Stimulated activated CD4-positive, alpha-beta T cell treated with anti-CD3 and anti-CD28 coated beads, Interleukin-2, amount 100 ng/mL, for 24 hours (primary cell): ENCODE measurements at places on chromosomes 16 and 17.

DNA sequence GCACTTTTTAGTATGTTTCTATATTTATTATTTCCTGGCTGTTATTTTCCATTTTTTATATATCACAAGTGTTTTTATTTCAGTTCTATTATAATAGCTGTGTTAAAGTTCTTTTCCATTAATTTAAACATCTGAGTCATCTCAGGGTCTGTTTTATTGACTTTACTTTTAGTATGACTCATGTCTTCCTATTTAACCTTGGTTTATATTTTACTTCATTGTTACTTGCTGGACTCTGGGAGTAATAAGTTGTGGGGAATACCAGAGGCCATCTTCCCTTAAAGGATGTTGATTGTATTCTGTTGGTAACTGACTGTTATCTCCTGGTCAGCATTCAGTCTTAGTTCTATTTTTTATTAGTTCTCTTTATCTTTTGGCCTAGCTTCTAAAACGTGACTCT lies 1508.2 kb downstream of the CDH11 start:
- no peak for DNase-seq

- peak; percentile 50 for DNase-seq
Observed at GRCh38 chr17:76816590-76817135, 51.5 kb upstream of the MGAT5B start.

DNA sequence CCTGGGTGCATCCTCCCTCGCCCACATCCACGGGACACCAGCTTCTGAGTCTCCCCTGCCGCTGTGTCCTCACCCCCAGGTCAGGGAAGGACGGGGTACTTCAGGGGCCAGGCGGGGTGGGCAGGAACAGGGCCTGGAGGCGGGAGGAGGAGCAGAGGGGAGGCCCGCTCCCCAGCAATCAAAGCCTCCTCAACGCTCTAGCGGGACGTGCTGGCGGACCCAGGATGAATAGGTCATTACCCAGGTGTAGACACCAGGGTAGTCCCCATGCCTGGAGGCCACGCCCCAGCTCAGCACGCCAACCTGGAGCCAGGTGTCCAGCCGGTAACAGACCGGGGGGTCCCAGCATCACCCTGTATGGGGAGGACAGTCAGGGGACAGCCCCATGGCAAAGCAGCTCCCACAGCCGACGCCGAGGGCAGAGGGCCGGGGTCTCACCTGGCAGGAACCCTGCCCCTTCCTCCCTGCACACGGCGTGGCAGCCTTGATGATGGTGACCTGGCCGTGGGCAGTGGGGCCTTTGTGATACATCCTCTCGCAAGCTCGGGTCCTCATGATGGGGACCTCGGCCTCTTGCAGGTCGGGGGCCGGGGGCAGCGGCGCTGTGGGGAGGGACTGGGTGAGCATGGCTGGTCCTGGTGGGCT lies 24.2 kb downstream of the TPSD1 start:
- no peak for DNase-seq

- DNase-seq: no peak
Observed at GRCh38 chr17:40091691-40092397, 8.5 kb downstream of the NR1D1 start.

DNA sequence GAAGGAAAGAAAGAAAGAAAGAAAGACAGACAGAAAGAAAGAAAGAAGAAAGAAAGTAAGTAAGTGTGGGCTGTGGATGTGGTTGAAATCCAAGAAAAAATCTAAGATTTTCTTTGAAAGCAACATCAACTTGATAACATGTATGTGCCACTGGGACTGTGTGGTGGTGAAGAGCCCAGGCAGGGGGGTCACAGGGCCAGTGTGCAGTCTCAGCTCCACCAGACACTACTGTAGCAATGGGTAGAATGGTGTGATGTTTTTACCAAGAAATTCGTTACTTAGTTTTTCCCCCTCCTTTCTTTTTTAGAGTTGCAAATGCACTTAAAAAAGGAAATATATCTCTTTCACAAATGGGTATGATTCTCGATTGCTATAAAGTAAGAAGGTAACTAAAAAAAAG lies 71.9 kb upstream of the CNEP1R1 start:
- no peak for DNase-seq

DNA sequence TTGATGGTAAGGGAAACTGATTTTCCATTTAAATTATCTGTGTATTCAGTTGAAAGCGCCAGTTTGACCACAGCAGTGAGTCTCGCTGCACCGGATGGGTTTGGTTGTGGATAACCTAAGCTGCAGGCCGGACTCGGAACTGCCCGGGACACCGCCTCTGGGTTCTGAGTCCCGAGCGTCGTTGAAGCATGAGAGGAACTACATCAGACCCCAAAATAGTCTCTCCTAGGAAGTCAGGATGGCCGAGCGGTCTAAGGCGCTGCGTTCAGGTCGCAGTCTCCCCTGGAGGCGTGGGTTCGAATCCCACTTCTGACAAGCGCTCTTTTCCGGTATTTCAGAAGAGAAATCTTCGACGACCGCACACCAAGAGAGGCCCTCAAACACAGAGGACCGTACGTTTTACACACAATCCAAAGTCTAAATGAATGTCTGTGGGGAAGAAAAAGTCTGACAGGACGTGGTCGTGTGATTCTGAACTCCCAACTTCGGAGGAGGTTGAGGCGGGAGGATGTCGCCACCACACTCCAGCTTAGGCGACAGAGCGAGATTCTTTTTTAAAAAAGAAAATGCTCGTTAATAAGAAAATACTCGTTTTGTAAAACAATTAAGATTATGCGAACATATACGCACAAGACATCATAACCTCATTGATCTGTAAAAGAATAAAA lies 15.4 kb upstream of the PLLP start:
- DNase-seq: peak; percentile 87

- DNase-seq: peak; percentile 83
Observed at GRCh38 chr17:40314584-40314956, 5.6 kb downstream of the RARA start.

DNA sequence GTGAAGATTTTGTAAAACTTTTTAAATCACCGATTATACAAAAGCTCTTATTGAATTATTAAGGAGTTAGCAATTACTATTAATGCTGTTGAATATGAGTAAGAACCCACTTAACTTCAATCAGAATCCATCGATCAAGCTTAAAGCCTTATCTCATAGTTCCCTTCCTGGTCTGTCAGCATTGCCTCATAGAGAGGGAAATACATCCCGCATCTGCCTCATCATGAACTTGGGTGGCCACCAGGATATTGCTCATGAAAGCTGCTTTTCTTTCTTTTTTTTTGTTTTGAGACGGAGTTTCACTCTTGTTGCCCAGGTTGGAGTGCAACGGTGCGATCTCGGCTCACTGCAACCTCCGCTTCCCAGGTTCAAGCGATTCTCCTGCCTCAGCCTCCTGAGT lies 66.7 kb downstream of the PIGL start:
- DNase-seq: no peak

GRCh38 chr17:38705803-38706504 lies 881 bp downstream of the MLLT6 start:
- DNase-seq: peak; percentile 58

DNA sequence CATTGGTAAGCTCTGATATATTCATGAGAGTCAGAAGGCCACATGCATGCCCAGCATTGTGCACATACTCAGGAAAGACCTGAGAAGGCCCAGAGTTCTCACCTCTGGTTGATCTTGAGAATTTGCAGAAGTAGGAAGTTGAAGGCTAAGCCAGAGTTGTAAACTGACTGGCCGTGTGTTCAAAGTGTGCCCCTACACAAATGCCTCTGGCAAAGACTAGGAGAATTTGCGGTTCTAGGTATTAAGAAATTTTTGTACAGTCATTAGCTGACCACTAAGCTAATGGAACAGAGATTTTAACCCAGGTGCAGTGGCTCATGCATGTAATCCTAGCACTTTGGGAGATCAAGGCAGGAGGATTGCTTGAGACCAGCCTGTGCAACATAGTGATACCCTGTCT lies 25.0 kb downstream of the FBXL20 start:
- DNase-seq: no peak

GRCh38 chr17:28885951-28886350 lies 11.6 kb downstream of the FLOT2 start:
- no peak for DNase-seq

GRCh38 chr16:50270510-50271147 lies 4.3 kb downstream of the ADCY7 start:
- DNase-seq: no peak

DNA sequence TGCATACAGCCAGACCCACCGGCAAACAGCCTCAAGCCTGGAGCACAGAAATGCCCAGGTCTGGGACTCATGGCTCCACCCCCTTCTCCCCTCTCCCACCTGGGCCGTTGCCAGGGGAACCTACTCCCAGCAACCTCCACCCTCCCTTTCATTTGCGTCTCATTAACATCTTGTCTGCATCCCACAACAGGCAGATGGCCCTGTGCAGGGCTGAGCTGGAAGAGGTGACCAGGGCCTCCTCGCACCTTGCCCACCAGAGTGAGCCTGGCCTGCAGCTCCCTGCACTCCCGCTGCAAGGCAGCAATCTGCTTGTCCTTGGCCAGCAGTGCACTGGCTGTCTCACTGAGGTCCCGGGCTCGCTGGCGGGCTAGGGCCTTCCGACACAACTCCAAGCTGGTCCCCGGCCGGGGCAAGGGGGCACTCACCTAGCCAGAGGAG lies 3.3 kb downstream of the TSPOAP1 start:
- no peak for DNase-seq

GRCh38 chr16:14180481-14180944 lies 109.4 kb downstream of the MRTFB start:
- DNase-seq: no peak

- no peak for DNase-seq
Observed at GRCh38 chr17:5630434-5630833, 46.1 kb upstream of the NLRP1 start.

- DNase-seq: no peak
Observed at GRCh38 chr17:75380315-75380714, 25.2 kb downstream of the GRB2 start.

- peak; percentile 24 for DNase-seq
Observed at GRCh38 chr16:56789360-56789759, 59.4 kb downstream of the NUP93 start.

GRCh38 chr17:9982159-9982558 lies 77.1 kb upstream of the RCVRN start:
- DNase-seq: no peak

DNA sequence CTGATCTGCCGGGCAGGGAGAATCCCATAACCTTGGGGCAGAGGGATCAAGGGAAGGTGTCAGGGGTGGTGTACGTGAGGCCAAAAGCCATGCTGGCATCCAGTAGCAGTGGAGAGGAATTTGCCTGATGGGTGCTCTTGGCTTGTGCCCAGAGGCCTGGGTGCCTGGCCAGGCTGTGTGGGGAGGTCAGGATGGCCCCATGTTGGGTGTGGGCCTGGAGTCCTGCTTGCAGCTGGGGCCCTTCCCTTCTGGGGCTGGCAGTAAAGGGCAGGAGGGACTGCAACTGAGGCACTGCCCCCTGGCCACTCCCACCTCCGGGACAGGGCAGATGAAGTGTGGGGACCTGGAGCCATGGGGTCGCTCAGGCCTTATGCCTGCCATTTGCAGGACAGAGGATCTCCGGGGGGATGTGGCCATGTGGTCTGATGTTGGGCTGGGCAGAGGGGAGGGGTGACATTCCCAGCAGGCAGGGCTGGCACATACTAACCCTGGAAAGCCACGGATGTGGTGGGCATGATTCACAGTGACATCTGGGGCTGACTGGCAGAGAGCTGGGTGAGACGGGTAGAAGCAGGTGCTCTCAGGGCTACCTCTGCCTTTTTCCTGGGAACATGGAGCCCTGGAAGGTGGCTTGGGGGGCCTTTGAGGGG lies 3.5 kb downstream of the FMNL1 start:
- DNase-seq: peak; percentile 63

DNA sequence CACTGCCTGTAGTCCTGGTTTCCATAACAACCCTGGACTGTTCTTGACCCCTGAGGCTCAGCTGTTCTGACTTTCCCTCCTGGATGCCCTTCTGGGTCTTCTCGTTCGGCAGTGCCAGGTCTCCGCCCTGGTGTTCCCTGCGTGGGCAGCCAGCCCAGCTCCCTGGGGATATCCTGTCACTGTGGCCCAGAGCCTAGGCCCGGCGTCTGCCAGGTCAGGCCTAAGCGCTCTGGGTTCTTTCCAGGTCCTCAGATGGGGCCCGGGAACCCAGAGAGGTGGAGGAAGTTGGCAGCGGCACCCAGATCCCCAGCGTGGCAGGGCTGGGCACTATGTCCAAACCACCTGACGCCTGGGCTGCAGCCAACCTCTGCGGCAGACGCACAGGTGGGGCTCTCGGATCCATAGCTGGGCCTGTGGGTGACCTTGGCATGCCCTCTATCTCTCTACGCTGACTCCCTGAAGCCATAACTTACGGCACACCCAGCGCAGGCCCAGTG lies 12.5 kb upstream of the ATP2A3 start:
- DNase-seq: no peak

DNA sequence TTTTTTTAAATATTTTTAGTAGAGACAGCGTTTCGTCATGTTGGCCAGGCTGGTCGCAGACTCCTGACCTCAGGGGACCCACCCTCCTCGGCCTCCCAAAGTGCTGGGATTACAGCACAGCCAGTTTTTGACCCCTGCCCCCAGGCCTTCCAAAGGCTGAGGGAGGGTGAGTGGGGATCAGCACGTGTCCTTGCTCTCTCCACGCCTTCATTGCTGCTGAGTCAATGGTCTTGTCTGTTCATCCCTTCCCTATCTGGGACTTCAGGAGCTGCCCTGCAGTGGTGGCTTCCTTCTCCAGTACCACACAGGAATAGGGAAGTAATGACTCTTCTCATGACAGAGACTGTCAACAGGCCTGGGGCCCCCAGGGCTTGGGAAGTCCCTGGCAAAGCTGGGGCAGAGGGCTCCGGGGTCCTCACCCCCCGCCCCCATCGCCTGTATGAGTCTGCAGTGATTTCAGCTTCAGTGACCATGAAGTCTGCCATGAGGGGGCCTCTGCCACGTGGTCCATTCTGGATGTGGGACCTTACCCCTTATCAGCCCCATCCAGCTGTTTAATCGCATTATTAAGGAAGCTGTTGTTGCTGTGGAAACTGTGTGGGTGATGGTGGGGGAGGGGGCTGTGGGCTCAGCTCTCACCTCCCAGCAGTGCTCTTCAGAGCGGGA lies 6.1 kb downstream of the ABCC3 start:
- no peak for DNase-seq

DNA sequence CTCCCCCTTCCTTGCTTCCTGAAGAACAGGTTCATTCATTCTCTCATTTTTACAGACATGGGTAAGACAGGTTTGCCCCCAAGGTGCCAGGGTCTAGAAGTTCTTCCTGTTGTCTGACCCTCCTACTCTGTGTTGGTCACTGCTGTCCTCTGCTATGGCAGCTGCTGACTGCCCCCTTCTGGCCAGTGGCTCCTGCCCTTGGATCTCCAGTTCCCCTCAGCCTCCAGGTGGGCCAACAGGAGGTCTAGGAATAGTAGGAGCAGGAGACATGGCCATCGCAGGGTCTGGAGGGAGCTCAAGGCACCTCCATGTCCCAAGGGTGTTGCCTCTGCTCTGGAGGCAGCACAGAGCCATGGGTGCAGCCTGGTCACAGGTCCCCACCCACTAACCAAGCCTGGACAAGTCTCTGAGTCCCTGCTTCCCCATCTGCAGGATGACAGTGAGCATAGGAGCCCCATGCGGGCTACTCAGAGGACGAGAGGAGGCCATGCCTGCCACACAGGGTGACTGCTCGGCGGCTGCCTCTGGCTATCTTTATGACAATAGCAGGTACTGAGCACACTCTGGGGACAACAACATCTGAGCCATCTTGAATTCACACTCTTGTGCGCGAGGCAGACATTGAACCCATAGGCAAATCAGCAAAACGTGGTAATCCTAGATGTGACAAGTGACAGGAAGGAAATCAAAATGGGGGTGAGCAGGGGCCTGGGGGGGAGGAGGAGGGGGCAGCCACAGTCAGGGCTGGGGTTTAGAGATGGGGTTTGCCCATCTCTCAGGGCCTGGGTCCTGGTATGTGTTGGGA lies 27.0 kb upstream of the NXPH3 start:
- no peak for DNase-seq
